ENCODE measurements at places on chromosomes 1 and 21. TPM values are rescaled to one million over a fixed set of nuclear protein-coding genes. Genes with fewer than 3 reads are reported as not detected.

SNIP1 gene
- 10.8 TPM for total RNA-seq

KCNC4 gene
- 2.4 TPM for total RNA-seq

NPHS2 gene
- total RNA-seq = not detected

PPIH gene
- 69.5 TPM for total RNA-seq

AMIGO1 gene
- 1.6 TPM for total RNA-seq

CEP85 gene
- 10.8 TPM for total RNA-seq

CYP4B1 gene
- not detected for total RNA-seq

MSH4 gene
- not detected for total RNA-seq

LCE3E gene
- not detected for total RNA-seq

AGO4 gene
- total RNA-seq = 3.2 TPM
